ENCODE measurements at places on chromosomes 3 and 15.

DNA sequence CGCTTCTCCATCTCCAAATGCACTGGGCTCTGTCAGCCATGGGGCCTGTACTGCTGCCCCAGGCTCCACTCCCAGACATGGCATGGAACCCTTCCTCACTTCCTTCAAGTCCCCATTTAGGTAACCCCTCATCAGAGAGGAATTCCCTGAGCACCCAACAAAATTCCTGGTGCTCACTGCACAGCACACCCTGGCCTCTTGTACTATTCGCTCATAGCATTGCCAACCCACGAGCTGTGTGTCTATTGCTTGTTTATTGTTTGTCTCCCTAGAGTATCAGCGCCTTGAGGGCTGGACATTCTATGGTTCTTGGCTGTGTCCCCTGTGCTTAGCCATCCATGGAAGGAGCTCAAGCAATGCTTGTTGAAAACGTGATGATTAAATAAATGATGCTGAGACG is 46.1 kb upstream of the SLCO2A1 start:
- DNase-seq: no peak

- no peak for DNase-seq
Observed at GRCh38 chr15:23764716-23765115, 77.6 kb upstream of the NDN start.

DNA sequence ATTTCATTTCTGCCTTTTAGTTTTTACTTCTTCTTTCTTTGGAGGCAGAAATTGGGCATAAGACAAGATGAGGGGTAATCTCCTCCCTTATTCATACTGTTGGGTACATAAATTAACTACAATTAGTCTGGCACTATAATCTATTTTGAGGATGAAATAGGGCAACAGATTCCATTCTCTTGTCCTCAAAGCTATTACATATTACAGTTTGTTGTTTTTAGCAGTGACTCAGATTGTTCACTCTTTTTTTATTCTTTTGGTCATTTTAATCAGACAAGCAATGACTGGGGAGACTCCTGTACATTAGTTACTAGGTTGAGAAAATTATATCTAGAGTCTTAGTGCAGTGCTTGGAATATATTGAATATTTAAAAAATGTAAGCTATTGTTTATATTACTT is 556.0 kb downstream of the OTOL1 start:
- no peak for DNase-seq

DNA sequence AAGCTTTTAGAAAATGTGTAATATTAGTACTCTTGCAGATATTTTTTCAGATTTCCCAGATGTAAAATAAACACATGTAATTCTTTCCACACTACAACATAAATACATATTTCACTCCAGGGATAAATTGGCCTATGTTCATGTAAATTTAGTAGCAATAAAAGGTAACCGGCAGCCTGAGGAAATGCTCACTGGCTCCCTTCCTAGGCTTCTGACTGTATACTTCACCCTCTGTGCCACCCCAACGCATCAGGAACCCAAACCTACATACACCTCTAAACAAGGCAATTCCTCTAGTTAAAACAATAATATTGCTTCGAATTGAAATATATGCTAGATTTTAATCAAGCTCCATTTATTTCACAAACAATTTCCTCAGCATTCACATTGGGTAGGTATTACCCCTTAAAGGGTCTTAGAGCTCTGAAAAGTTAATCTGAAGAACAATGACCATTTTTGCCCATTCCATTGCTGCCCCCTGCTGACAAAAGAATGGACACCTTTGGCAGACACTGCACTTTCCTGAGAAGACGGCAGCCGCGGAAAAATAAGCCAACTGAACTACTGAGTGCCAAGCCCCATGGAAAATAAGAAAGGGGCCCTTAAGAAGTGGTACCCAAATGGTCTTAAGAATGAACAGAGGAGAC is 212.5 kb downstream of the OSBPL10 start:
- peak; percentile 75 for DNase-seq

GRCh38 chr3:185263423-185263822 is 9.6 kb upstream of the EHHADH start:
- DNase-seq: no peak

GRCh38 chr3:179000144-179000543 is 71.5 kb downstream of the ZMAT3 start:
- DNase-seq: peak; percentile 10

- DNase-seq: no peak
Observed at GRCh38 chr15:32982001-32982400, 212.5 kb downstream of the FMN1 start.

GRCh38 chr3:184688251-184688881 is 23.5 kb downstream of the MAGEF1 start:
- no peak for DNase-seq

- no peak for DNase-seq
Observed at GRCh38 chr3:54858093-54858785, 69.6 kb downstream of the LRTM1 start.

DNA sequence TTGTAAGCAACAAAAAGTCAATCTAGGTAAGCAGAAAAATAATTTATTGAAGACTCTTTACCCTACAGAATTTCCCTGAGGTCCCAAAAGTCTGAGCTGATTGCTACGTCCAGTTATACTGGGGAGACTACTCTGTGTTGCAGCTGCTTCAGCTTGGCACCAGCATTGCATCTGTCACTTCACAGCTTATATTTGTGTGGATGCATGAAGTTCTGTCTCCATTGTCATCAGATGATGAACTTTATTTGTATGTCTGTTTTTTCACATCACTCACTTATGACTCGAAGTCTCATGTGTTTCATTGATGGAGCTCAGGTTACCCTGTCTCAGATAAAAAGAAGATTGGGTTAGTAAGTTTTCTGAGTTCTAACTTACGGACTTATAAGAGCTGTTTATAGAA is 75.3 kb upstream of the LRRFIP2 start:
- DNase-seq: no peak

GRCh38 chr3:172171396-172172075 is 132.2 kb downstream of the FNDC3B start:
- no peak for DNase-seq

GRCh38 chr3:37214076-37214475 is 39.7 kb upstream of the LRRFIP2 start:
- no peak for DNase-seq

GRCh38 chr3:135083179-135083578 is 288.1 kb downstream of the EPHB1 start:
- no peak for DNase-seq

- no peak for DNase-seq
Observed at GRCh38 chr3:2082871-2083480, 15.7 kb upstream of the CNTN4 start.

DNA sequence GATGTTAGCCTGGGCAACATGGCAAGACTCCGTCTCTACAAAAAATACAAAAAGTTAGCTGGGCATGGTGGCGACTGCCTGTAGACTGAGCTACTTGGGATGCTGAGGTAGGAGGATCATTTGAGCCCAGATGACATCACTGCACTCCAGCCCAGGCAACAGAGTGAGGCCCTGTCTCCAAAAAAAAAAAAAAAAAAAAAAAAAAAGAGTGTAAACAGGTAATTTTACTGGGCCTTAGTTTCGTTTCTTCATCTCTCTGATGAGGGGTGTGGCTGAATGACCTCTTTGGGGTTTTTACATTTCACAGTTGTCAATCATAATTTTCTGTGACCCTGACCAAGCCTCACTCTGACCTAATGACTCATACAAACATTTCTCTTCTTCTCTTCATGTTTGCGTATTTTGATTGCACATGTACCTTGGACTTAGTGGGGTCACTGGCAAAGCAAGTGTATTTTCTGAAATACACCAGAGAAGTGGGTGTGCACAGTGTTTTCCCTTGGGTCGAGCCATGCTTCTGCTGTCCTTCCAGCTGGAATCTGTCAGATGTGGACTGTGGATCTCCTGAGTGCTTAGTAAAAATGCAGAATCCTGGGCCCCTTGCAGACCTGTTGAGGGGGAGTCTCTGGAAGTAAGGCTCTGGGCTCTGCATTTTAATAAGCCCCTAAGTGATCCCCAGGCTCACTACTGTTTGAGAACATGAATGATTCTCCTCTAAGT is 140.5 kb downstream of the FNDC3B start:
- DNase-seq: no peak

GRCh38 chr3:69161587-69162307 is 39.4 kb upstream of the LMOD3 start:
- DNase-seq: peak; percentile 41

DNA sequence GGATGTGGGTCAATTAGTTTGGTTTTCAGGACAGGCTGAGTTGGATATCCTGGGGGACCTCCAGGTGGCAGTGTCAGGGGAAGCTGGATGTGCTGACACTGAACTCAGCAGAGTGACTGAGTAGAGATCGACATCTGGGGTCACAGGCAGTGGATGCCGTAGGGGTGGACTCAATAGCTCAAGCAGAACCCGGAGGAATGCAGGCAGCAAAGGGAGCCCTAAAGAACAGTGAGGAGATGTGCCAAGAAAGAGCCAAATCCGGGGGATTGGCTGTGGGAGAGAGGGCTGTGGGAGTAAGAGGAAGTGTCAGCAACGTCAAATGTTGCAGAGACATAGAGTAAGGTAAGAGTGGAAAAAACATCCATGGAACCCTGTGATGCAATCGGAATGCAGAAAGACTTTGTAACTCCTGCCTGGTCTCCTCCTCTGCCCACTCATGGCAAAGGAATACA is 11.6 kb downstream of the CCR5AS start:
- DNase-seq: no peak

GRCh38 chr3:134345202-134345601 is 29.0 kb downstream of the AMOTL2 start:
- DNase-seq: no peak

DNA sequence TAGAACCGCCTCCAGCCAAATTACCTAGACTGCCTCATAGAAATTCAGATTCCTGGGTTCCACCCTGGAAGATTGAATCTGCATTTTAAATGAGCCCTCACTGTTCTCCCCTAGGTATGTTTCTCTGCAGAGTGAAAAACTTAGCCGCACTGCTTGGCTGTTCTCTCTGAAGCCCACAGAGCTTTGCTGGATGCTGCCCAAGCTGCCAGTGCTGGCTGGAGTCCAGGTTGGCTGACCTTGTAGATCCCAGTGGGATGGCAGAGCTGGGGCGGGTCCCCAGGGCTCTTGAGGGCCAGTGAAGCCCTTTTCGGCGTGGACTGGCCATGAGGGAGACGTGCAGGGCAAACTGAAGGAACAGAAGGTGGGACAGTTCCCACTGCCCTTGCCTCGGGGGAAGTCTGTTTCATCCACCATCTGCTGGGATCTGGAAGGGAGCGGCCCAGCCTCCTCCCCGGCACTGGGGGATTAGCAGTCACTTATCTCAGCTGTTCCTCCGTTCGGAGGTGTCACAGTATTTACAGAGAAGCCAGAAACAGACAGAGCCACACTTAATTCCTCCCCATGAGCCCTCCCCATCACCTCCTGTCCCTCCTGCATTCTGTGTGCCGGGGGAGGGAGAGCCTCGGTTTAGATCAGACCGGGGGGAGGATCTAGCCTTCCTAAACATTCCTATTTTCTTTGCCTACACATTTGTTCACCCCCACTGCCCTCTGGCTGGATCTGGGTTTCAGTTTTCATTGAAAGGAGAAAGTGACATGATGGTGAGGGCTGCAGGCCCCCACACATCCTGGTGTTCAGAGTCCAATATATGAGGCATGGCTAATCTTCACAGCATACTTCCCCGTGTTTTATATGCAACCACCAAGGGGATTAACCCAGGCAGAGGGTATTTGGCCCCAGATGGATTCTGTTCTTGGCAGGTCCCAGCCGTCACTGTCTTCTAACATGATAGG is 4.1 kb upstream of the ACTC1 start:
- no peak for DNase-seq

DNA sequence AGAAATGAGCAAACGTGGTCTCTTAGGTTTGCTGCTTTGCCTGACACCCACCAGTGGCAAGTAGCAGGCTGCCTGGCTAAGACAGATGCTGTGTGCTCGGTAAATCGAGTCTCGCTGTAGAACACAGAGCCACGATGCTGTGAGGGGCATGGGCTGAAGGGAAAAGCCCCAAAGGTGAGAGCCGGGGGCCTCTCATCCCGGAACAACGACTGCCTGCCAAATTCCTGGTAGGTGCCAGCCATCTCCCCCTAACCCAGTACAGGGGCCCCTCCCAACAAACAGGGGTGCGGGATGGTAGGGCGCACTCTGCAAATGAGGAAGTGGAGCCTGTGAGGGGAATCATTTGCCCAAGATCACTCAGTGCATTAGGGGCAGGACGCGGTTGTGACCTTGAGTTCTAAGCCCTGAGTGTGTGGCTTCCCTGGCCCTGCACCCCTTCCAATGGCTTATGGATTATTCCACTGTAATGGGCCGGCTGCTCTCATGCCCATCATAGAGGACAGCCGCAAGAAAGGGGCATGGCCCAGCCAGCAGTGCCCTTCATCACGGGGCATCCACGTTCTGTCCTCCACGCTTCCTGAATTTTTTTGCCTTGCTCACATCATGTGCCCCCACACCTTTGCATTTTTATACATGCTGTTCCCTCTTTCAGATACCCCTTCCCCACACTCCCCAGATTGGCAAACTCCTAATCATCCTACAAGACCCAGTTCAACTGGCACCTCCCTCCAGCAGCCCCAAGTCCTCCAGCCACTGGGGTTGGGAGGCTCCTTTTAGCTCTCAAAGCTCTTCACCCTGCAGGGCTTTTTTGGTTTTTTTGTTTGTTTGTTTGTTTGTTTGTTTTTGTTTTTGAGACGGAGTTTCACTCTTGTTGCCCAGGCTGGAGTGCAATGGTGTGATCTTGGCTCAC is 125.4 kb downstream of the NUP210 start:
- no peak for DNase-seq

DNA sequence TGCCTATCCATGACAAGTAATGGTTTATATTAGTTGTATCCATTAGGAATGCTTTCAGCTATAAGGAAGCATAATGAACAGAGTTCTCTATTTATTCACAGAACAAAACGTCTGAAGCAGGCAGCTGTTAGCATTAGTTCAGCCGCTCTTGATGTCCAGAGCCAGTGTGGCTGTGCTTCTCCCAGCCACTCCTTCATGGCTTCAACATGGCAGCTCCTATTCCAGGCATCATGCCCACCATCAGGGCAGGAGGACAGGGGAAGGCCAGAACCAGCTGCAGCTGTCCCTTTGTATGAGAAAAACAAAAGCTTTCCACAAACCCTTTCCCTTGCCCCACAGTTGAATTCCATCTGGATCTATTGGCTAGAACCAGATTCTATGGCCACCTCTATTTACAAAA is 12.9 kb upstream of the SNRK start:
- DNase-seq: no peak

GRCh38 chr15:52021128-52021671 is 2.2 kb downstream of the MAPK6 start:
- peak; percentile 86 for DNase-seq

DNA sequence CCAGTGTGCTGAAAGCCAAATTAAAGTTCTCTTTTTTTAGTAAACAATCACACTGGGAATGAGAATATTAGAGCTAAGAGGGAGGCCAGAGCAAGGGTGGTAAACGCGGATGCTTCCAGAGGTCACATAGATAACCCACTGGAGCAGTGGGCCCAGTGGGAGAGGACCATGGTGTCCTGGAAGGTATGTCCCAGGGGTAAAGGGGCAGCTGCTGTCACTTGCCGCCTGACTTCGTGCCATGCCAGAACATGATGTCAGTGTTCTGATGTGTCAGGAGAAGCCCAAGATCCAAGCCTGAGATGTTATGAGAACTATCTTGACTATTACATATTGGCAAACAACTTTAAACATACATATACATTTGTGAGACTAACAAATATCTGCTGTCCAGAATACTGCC is 211.9 kb upstream of the IL12A start:
- DNase-seq: no peak

- no peak for DNase-seq
Observed at GRCh38 chr3:52454250-52454937, 553 bp upstream of the TNNC1 start.

GRCh38 chr3:140399871-140400270 is 278.0 kb upstream of the TRIM42 start:
- DNase-seq: no peak
